Vagina (tissue), 2 donors: ENCODE measurements at places on chromosomes 7 and 10. TPM values are rescaled to one million over a fixed set of nuclear protein-coding genes. Genes with fewer than 3 reads are reported as not detected.

The MYOF gene
- total RNA-seq, result 107 TPM

The DBNL gene
- 100 TPM for total RNA-seq

The ZNF853 gene
- 14.0 TPM for total RNA-seq

The TAS2R4 gene
- total RNA-seq, result 1.5 TPM

The UNCX gene
- not detected for total RNA-seq

The HYAL4 gene
- total RNA-seq, result 0.49 TPM

The SORCS3 gene
- 0.25 TPM for total RNA-seq

The DDC gene
- total RNA-seq, result 1.7 TPM

The CASD1 gene
- 17.7 TPM for total RNA-seq

The SLC25A40 gene
- 30.0 TPM for total RNA-seq

The GRM3 gene
- not detected for total RNA-seq

The HKDC1 gene
- 2.5 TPM for total RNA-seq

The ZNF503 gene
- total RNA-seq, result 24.6 TPM

The LLCFC1 gene
- not detected for total RNA-seq

The MTURN gene
- total RNA-seq, result 44.2 TPM

The ITGA8 gene
- 15.5 TPM for total RNA-seq

The MYH16 gene
- total RNA-seq, result not detected

The IL15RA gene
- 41.0 TPM for total RNA-seq

The NPC1L1 gene
- 0.49 TPM for total RNA-seq

The ANXA11 gene
- total RNA-seq, result 101 TPM

The TEX36 gene
- total RNA-seq, result not detected

The MMRN2 gene
- 57.2 TPM for total RNA-seq

The ARHGEF35 gene
- 8.3 TPM for total RNA-seq

The ZP3 gene
- 2.7 TPM for total RNA-seq

The MYO1G gene
- total RNA-seq, result 5.2 TPM

The C10orf67 gene
- not detected for total RNA-seq

The ADAM12 gene
- 3.7 TPM for total RNA-seq

The TMEM178B gene
- total RNA-seq, result 1.2 TPM

The GIMAP5 gene
- 24.1 TPM for total RNA-seq

The TMEM229A gene
- total RNA-seq, result not detected
